SJSA1 (cell line): ENCODE measurements at places on chromosomes 5 and 9. TPM values are rescaled to one million over a fixed set of nuclear protein-coding genes. Genes with fewer than 3 reads are reported as not detected.

DNA sequence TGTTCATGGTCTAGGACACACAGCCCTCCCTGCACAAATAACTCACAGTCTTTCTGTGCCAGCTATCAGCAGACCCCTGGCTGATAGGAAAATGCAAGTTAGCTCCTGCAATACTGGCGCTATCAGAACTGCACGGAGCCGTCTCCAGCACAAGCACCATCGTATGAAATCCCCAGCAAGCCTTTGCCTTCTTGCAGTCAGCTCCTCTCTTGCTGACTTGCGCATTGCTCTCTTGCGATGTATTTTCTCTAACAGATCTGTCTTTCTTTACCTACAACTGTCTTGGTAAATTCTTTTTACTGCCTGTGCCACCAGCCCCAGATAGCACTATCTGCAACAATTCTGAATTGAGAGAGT lies 25.1 kb upstream of the UGCG start:
- H3K36me3 ChIP-seq = no peaks in the 10 kb centered on the region
- no peaks in the 10 kb centered on the region for H3K27me3 ChIP-seq
- DNase-seq = no peak
- H3K4me1 ChIP-seq = peaks cover 4% of the 10 kb centered on the region; the same call in 1 of the 2 replicates

DNA sequence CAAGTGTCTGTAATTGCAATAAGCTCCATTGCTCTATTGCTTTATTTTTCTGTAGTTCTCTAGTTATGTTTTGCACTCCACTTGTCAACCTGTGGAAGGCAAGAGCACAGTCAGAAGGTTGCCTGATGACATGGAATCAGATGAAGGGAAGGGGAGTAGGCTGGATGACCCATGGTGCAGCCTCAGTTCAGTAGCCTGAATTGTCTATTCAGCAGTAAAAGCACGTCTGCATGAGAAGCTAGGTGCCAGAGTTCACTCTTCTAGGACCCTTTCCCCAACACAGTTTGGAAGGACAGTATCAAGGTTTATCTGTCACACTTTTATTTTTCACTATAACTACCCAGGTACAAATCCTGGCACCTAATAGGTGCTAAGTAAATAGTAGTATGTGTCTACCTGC lies 39.3 kb downstream of the SLC44A1 start:
- H3K4me1 ChIP-seq = peaks cover 9% of the 10 kb centered on the region
- no peaks in the 10 kb centered on the region for H3K27me3 ChIP-seq
- no peak overlapping the region for H3K4me3 ChIP-seq
- DNase-seq = no peak

DNA sequence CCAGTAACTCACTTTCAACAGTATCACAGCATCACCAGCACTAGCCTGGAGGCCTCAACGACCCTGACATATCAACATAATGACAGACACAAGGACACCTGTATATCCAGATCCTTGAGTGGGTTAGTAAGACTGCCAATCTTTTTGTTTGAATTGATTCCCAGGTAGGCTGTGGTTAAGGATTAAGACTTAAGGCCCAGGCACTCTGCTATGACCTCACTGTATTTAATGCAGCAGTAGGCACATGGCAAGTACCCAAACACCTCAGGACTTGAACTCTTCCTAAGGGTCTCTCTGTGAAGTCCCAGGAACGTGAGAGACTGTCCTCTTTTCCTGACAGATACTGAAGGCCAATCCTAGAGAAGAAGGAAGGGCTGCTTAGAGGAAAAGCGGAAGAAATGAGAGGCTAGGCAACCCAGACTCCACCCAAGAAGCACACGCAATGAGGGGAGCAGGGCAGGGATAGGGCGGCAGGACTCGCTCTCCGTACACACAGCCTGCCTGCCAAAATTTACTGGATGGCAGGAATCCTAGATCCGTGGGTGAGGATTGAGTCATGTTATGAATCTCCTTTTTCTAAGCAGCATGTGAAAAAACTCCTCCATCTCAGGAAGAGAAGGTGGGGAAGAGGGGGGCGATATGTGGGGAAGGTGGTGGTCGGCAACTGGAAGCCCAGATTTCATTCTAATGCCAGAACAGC lies 93.4 kb downstream of the SIL1 start:
- H3K36me3 ChIP-seq = no peaks in the 10 kb centered on the region
- DNase-seq = no peak
- no peaks in the 10 kb centered on the region for H3K27me3 ChIP-seq
- no peak overlapping the region for H3K4me3 ChIP-seq

DNA sequence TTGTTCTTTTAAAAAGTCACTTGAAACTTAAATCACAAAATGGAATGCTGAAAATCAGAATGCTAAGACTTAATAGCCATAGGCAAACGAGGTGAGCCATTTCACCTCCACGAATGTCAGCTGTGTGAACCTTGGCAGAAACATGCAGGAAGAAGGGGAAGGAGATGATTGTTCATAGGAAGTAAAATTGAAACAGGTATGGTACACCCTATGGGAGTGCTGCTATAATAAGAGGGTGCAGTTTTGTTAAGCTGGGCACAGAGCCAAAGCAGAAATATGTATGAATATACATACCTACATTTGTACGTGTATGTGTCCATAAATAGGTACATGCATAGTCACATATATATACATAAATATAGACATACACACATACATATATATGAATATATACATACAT lies 51.0 kb upstream of the SPINK5 start:
- H3K27ac ChIP-seq = no peak overlapping the region
- H3K4me3 ChIP-seq = no peak overlapping the region
- H3K27me3 ChIP-seq = no peaks in the 10 kb centered on the region
- no peaks in the 10 kb centered on the region for H3K4me1 ChIP-seq
- no peak for DNase-seq

- no peak overlapping the region for H3K4me3 ChIP-seq
- no peaks in the 10 kb centered on the region for H3K27me3 ChIP-seq
- no peak for DNase-seq
- no peak overlapping the region for H3K27ac ChIP-seq
- H3K4me1 ChIP-seq = peaks cover 4% of the 10 kb centered on the region
Measured at GRCh38 chr5:116598911-116599310, 24.3 kb upstream of the SEMA6A start.

DNA sequence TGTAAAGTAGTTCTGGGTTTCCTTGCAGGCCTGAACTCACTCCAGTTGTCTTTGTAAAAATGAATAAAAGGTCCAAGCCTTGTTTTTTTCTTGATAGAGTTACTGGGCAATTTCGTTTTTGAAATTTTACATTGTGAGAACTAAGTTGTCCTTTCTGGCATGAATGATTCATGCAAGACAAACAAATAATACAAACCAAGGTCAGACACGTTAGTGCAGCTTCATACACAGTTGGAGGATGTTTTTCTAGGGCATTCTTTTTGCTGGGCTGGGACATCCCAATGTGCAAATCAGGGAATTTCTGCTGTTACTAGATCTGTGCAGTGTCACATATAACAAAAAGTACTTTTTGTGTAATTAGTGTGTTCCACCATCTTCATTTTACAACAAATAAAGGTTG lies 96.0 kb downstream of the MEGF10 start:
- no peak overlapping the region for H3K4me3 ChIP-seq
- no peaks in the 10 kb centered on the region for H3K27me3 ChIP-seq
- peak overlapping the region; percentile 61 for H3K27ac ChIP-seq
- H3K4me1 ChIP-seq = peaks cover 34% of the 10 kb centered on the region

The FUT7 gene
- total RNA-seq = not detected in 2 replicates
